Foreskin keratinocyte (primary cell): ENCODE measurements at places on chromosomes 7 and 10. TPM values are rescaled to one million over a fixed set of nuclear protein-coding genes. Genes with fewer than 3 reads are reported as not detected.

- peak; percentile 94 for DNase-seq
Observed at GRCh38 chr7:139820089-139820488, 9.0 kb upstream of the TBXAS1 start.

DNA sequence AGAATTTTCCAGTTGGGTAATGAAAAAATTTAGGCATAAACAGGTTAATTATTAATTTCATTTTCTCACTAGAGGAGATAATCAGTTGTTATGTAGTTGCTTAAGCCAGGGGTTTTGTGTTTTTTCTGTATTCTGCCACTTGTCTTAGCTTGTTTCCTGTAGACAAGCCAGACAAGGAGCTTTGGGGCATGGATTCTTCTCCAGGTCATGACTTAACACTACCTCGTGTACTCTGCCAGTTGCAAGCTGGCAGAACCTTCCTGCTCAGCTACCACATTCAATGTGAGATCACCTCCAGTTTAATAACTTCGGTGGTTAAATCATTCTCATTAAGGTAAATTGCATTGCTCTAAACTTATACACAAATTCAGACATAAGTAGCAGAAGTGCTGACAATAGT, 1.8 kb downstream of the CCM2 start:
- no peak for DNase-seq

GRCh38 chr7:16529697-16530096, 3.1 kb downstream of the LRRC72 start:
- no peak for DNase-seq

- no peak for DNase-seq
Observed at GRCh38 chr10:71504570-71504969, 107.8 kb downstream of the CDH23 start.

DNA sequence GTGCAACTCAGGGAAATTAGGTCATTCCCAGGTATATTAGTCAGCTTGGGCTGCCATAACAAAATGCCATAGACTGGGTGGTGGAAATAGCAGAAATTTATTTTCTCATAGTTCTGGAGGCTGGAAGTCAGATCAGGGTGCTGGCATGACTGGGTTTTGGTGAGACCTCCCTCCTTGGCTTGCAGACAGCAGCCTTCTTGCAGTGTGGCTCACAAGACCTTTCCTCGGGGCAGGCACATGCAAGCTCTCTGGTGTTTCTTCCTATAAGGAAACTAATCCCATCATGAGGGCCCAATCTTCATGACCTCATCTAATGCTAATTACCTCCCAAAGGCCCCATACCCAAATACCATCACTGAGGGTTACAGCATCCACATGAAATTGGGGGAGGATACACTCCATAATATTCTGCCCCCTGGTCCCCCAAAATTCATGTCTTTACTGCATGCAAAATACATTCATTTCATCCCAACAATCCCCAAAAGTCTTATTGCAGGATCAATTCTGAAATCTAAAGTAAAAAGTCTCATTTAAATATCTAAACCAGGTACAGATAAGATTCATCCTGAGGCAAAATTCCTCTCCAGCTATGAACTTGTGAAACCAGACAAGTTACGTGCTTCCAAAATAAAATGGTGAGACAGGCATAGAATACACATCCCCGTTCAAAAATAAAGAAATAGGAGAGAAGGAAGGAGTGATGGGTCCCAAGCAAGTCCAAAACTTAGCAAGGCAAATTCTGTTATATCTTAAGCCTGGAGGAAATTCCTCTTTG, 17.4 kb upstream of the CBLL1 start:
- peak; percentile 22 for DNase-seq

The HYAL4 gene
- 0.17 TPM in 1 of 2 replicates, not detected in the other for total RNA-seq

- DNase-seq = no peak
Observed at GRCh38 chr7:43232366-43232765, 119.9 kb downstream of the HECW1 start.

DNA sequence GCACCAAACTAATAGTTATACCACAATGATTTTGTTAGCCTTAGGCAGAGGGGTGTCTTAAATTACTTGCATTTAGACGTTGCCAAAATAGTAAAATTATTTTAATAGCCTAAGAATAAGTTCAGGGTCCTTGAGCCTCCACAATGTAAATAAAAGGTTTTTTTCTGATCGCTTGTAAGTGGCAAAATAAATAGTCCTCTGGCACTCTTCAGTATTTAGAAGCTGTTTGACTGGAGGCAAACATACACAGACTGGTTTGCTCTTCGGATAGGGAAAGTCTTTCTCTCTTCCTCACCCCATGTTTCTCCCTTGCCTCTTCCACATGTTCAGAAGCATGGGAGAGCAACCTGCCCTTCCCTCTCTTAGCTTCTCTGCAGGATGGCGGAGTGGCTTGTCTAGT, 49.5 kb upstream of the FAM180A start:
- no peak for DNase-seq

DNA sequence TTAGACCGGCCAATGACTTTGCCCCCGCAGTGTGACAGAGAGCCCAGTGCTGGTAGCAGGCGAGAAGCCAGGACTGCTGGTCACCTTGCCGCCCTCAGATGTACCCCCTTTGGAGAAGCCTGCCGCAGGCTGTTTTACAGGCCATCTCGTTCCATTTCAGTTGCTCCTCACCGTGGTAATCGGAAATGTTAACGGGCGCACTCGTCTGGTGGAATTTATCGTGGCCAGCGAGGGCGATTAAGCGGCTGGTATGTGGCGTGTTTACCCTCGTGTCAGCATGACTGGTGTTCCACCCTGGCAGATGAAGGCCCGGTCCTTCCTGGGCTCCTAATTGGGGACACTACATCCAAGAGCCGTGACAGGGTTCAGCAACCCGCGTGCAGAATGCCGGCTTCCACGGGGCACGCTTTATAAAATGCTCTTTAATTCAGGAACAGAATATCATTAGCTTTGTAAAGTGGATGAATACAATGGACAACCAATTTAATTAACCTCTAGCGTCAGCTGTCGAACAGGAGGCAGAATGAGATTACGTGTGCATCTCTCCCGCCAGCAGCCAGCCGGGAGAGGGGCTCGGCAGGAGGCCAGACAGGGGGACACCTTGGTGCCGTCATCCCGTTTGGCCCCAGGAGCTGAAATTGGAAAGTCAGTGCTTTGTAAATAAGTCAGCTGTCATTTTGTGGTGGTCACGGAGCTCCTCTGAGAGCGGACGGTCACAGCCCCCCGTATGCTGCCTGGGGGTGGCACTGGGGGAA, 108.3 kb downstream of the NKX6-2 start:
- DNase-seq = no peak

DNA sequence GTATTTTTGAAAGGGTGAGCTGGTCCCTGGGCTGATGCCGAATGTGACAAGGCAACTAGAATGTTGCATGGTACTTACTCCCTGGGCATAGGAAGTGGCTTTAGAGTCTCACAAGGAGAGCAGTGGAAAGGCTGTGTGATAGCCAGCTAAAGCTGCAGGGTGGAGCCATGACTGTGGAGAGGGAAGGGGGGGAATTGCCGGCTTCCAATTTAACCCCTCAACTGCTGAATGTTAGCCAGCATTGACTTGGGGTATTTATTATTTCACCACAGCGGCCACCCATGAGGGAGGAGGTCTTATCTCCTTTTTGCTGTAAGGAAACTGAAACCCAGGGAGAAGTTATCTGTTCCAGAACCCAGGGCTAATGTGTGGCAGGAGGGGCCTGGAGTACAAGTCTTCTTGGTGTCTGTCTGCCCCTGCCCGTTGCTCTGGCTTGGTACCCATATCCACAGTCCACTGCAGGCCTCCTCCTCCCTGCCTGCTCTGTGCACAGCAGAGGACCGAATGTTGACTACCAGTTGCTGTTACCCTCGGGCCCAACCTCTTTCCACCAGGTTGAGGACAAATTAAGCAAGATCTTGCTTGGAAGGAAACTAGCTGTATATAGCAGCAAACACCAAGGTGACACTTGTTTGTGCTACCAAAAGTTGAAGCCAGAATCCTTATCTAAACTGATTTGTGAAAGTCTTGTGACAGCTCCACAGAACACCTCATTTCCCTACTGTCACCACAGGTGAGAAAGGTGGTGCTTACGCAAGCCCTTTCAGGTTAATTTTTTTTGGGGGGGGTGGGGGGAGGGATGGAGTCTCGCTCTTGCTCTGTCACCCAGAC, 37.6 kb downstream of the WBP1L start:
- DNase-seq = no peak

DNA sequence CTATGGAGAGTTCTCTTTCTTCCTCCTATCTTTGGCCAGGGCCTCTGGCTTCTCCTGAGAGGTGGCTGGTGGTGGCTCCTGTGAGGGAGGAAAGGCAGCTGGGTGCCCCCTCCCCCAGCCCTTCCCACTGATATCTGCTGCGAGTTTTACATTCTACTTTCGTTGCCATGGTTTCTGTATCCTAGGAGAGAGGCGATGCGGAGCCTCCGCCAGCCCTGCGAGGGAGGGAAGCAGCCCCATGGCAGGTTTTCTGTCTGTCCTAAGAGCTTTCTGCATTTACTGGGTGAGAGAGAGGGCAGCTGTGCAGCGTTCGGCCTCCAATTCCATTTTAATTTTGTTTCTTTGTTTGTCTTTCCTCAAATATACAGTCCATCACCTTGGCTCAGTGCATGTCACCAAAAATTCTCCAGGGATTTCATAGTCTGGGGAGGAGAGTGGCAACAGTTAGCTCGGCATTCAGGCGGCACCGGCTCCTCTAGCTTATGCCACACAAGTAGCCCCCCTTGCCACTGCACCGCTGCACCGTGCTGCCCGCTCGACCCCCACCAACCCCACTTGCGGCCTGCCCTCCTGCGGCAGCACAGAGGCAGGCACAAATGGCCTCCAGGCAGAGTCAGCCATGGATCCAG, 20.4 kb downstream of the DNAJB12 start:
- no peak for DNase-seq

DNA sequence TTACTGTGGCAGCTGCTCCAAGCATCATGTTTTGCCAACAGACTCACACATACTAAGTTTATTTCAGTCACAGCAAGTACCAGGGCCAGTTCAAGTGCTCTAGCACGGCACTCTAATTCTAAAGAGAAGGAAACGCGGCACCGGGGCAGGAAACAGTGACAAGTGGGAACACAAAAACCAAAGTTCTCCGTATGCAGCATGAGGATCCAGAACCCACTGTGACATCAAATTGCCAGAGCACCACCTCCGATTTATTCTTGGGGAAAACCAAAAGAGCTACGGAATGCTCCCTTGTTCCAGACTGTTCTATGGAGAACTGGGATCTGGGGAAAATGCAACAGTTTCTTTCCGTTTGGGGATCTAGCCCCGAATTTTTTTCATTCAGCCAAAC, 448 bp upstream of the PTER start:
- no peak for DNase-seq

The LSM5 gene
- 81.9 and 90.5 TPM in 2 replicates for total RNA-seq

The SP8 gene
- not detected in 2 replicates for total RNA-seq

DNA sequence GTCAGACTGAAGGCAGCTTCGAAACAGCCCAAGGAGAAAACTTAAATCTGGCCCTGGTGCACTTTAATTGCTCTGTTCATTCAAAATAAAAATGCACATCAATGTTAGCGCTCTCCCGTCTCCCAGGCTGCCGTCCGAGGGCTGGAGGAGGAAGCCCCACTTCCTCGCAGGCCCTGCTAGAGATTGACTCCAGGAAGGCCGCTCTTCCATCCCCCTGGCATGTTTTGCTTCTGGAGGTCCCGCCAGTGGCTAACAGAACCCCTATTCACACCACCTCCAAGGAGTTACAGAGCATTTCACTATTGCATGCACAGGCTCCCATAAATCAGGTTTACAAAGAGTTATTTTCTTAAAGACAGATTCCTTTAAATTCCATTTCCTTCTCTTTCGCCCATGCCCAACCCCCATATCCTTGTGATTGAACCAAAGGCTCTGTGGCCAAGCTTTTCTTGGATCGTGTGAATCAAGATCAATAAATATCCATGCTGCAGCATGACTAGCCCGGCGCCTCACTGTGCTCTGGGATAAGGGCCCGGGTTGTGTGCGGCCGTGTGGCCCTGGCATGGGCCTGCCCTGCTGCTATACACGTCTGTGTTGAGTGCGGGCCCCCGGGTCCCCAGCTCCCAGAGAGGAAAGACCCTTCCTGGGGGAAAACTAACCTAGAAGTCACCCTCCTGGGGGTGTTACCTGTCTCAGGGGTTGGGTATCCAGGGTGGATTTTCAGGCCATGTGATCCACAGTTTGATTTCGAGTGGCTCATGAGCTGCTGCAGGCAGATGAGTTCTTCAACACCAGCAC, 118.7 kb upstream of the GDF10 start:
- no peak for DNase-seq

DNA sequence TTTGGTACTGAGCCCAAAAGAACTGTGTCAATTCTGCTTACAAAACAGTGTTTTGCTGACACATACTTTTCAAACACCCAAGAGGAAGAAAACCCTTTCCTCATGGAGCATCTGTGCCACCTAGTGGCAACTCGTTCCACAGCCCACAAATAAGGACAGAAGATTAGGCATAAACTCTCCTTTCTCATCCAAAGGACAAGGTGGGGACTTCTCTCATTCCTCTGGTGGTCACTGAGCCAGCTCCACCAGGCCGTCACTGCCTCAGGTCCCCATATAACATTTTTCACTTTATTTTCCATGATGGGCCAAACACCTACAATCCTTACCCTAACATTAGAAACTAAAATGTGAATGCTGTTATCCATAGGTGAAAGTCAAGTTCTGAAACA, 76.9 kb downstream of the RNF216 start:
- DNase-seq = peak; percentile 65

The CPED1 gene
- 1.3 and 3.6 TPM in 2 replicates for total RNA-seq

The PSAP gene
- total RNA-seq = 381 and 401 TPM in 2 replicates
